Karpas-422 (cell line): ENCODE measurements at places on chromosomes 6 and 20. TPM values are rescaled to one million over a fixed set of nuclear protein-coding genes. Genes with fewer than 3 reads are reported as not detected.
A peak's percentile ranks its signal among the peaks of the same experiment; 100 is the strongest.

DNA sequence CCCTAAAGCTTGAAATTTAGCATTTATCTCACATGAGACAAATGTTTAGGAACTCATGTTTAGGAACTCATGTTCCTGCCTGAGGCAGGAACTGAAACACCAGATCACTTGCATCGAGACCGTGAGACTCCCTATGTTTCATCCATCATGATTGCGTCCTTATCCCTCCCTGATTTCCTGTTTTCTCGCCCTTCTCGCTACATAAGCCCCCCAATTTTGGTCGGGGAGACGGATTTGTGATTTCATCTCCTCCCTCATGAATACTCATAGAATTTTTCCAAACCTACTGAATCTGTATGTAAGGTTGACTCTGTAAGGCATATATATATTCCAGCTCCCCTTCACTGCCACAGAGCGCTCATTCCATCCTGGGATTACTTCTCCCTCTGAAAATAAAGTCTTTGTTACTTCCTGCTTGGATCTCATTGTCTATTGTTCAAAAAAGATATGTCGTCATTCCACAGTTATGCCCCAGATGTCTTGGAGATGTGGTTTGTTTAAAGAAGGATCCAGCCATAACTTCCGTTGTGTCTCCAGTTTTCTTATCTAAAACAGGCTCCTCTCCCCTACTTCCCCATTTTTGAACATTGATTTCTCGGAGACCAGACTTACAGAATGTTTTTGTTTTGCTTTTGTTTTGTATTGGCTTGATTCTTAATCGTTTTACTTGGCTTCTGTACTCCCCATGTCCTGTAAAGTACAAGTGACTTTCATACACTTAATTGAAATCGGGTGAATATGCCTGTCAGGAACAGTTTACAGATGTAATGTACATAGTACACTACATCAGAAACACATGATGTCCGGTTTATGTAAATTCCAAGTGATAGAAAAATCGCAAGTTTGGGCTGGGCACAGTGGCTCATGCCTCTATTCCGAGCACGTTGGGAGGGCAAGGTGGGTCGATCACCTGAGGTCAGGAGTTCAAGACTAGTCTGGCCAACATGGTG is 118.7 kb downstream of the HFE start:
- peak; percentile 56 for DNase-seq

ANKRD66 gene
- not detected in 2 replicates for total RNA-seq

DNA sequence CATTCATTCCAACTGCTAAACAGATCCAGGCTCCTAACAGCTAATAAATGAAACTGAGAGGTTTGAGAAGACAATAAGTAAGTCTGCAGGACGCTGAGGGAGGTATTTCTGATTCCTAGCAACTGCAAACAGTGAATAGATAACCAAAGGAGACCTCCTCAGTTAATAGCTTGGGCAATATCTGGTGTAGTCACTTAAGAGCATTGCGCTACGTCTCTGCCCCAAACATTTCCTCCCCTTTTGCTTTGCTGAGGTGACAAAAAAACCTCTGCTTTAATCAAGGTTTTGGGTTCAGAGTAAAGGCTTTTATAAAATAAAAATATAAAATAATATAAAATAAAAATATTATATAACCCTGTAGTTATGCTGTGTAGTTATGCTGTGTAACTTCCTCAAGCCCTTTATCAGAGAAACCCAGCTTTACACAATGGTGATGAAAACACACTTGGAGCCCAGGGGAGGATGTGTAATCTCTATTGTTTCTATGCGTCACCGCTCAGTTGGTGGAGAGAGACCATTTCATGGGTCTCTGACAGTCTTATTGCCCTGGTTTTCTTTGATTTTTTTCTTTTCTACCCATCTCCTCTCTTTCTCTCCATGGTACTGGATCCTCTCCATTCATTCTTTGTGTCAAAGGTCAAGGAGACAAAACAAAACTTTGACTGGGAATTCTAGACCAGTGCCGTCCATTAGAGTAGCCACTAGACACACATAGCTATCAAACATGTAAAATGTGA is 18.9 kb upstream of the CALHM5 start:
- DNase-seq, result no peak

SLCO4A1 gene
- 0.72 TPM in 1 of 2 replicates, not detected in the other for total RNA-seq

DNA sequence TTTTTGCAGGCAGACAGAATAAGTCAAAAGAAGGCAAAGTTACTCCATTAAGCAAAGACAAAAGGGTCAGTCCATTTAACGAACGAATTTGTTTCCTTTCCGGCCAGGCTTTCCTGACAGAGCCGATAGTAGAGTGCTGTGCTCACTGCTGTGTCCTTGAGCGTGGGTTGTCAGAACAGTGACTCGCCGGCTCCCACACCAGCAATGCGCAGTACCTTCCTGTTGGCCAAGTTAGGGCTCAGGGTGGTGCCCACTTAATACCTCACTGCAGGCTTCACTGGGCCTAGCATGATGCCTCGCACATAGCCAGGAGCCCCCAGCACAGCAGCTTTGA is 294.7 kb downstream of the FOXC1 start:
- no peak for DNase-seq

- DNase-seq, result no peak
These were observed 213.5 kb upstream of the SULF2 start for GRCh38 chr20:47998736-47999135.

DNA sequence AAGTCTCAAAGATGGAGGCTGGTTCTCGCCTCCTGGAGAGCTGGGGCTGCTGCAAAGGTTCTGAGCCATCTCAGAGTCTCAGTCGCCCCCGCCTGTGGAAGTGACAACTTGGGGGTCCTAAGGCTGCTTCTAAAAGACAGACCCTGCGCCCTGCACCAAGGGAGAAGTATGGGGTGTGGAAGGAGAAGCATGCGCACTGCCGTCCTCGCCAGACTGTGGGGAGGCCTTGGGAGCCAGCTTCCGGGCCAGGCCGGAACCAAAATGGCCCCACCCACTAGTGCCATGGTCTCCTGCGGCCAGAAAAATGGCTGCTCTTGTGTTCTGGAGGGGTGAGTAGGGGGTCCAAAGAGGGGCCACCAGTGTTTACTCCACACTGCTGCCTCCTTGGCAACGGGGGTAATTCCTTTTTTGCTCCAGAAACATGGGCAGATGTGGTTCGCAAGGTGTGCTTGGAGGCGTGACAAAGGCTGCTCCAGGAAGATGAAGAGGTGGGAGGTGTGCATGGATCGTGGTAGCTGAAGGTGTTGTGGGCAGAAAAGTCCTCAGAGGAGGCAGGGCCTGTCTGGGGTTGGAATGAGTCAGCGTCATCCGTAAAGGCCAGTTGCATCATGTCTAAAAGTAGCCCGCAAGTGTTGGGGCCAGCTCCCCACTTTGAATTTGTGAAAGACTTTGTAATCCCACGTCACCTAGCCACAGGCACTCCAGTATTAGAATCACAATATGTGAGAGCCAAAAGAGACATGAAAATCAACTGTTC is 329.8 kb upstream of the SOX4 start:
- no peak for DNase-seq

DNA sequence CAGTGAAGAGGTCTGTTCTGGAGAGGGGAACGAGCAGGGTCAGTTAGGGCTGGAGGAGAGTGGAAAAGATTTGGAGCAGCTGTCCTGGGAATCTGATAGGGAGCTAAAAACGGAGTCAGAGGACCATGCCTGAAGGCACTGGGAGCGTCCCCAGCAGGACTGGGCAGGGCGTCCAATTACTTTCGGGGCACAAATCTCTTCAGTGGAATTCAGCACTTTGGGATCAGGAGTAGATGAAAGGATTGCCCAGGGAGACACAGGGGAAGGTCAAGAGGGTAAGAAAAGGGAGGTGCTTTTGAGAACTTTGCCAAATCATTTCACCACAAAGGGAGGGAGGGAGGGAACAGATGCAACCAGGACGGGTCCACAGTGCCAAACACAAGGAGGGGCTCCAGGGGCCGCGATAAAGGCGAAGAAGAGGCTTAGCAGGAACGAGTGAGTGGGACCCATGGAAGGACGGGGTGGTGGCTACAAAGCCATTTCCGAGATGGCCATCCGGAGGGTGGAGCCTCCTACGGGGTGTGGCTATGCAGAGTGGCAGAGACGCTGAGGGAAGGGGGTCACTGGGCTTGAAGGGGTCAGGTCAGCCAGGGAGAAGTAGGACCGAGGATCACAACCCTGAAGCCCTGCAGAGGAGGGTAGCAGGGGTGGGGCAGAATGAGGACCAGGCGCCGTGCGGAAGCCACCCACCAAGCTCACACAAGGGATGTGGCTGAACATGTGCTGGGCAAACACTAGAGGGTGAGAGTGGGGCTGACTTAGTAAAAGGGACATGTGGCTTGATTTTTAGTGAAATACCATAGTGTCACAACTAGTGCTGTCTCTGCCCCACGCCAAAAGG is 180.0 kb upstream of the RREB1 start:
- DNase-seq, result no peak

PACSIN1 gene
- total RNA-seq, result not detected in 2 replicates

DNA sequence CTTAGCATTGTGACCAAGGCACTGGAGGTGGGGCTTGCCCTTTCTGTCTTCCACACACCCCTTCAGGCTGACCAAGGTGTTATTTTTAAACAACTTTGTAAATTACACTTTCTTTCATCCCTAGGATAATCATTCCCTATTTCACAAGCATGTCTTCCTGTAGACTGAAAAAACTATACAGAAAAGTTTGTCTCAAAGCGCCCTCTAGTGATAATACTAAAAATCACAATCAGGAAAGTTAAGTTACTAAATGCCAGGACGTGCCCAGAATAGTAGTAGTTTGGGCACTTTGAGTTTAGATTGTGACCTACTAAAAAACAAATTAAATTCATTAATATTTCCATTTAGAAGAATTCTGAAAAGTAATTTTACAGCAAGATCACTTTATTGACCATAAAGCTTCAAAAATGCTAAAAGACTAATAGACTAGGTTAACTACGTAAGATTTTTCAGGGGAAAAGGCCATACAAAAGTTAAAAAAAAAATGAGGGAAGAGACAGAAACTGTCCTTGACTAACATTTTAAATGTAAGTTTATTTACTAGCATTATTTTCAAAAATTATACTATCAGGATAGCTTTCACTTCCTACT is 123.3 kb upstream of the DUSP22 start:
- DNase-seq, result peak; percentile 74

HRH3 gene
- not detected in 2 replicates for total RNA-seq
